ENCODE measurements at places on chromosomes 7 and 10. TPM values are rescaled to one million over a fixed set of nuclear protein-coding genes. Genes with fewer than 3 reads are reported as not detected.

DNA sequence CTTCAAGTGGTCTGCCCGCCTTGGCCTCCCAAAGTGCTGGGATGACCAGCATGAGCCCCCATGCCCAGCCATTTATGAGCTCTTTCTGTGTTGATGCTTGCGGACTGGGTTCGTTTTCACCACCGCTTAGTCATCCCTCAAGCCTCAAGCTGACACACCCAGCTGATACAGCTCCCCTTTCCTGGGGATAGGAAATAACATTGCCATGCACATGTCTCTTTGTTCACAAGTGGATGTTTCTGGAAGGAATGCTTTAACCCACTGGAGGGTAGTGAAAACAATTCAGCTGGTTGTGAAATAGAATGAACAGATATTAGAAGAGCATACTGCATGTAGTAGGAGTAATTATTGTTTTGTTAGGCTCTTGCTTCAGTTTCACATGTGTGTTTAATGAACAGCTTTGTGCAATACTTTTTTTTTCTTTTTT is 8.5 kb upstream of the METTL27 start:
- no peak for DNase-seq

- DNase-seq = no peak
Observed at GRCh38 chr7:25675789-25676474, 447.6 kb upstream of the NPVF start.

DNA sequence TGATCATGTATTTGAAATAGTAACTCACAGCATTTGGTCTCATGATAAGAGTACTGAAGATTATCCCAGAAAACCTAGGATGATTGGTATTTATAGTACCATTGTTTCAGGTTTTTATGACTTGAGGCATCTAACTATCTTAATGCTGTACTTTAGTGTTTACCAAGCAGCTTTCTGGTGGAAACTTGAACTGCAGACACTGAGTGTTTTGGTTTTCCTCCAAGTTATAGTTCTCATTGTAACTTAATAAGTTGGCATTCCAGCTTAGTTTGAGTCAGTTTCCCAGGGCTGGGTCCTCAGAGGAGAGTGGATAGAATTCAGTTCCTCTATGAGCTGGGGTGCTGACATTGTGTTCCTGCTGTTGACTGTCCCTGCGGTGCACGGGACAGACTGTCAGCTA is 50.4 kb downstream of the SEC23IP start:
- DNase-seq = no peak

- DNase-seq = no peak
Observed at GRCh38 chr10:36534471-36535002, 590.9 kb upstream of the ANKRD30A start.

DNA sequence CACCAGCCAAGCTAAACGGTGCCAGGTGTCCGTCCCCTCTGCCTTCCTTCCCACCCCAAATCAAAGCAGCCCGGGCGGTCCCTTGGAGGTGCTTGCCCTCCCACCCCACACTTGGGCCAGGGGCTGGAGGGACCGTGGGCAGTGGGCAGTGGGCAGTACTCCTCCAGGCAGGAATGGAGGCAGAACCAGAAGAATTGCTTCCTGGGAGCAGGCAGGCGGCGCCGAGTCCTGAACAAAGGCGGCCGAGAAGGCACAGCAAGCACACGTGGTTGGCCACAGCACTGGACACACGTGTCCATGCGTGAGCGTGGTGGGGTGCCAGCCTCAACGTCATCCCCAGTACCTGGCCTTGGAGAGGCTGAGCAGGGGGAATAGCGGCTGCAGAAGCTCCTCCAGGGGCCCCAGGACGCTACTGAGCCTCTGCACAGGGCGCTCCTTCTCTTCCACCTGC is 48.4 kb upstream of the NKX6-2 start:
- no peak for DNase-seq

The TDRD1 gene
- not detected for total RNA-seq

The MBL2 gene
- not detected for total RNA-seq

The PFKFB3 gene
- 93.3 TPM for total RNA-seq

The ADIRF gene
- not detected for total RNA-seq

Data from T-helper 17 cell (primary cell).